ENCODE measurements at places on chromosomes 2 and 18.

DNA sequence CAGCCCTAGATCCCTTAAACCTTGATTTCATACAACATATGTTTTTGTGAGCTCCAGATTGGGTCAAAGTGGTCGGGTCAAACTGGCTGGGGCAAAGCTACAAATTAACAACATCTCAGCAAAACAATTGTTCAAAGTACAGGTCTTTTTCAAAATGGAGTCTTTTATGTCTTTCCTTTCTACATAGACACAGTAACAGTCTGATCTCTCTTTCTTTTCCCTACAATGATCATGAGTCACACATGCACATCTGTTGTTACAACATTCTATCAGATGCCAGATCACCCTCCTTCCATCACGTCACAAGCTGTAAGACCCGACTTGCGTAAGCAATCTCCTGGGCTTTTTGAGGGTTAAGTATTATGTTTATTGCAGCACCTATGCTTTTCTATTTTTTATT lies 55.1 kb downstream of the RHOB start:
- no peak for DNase-seq

DNA sequence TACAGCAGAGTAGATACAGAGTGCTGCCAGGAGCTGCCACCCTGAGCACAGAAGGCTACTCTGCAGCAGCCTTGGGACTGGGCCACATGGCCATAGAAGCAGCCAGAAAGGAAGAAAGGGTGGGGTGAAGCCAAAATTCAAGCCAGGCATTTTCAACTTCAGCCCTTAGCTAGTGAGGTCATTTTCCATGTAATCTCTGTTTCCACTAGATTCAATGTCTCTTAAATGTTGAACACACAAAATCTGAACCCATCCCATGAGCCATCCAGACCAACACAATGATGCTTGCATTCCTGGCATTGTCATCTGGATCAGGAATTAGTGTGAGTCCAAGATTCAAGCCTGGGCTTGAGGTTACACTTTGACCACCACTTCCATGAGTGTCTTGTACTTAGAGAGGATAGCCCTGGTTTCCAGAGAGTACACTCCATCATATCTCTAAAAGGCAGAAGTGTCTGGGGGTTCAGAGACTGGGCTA lies 243.6 kb downstream of the OSR1 start:
- no peak for DNase-seq

GRCh38 chr2:232365621-232366321 lies 12.8 kb upstream of the ALPP start:
- no peak for DNase-seq

- DNase-seq = no peak
Observed at GRCh38 chr2:214747992-214748391, 61.5 kb downstream of the BARD1 start.

- DNase-seq = no peak
Observed at GRCh38 chr18:12485479-12486105, 77.9 kb downstream of the PRELID3A start.

DNA sequence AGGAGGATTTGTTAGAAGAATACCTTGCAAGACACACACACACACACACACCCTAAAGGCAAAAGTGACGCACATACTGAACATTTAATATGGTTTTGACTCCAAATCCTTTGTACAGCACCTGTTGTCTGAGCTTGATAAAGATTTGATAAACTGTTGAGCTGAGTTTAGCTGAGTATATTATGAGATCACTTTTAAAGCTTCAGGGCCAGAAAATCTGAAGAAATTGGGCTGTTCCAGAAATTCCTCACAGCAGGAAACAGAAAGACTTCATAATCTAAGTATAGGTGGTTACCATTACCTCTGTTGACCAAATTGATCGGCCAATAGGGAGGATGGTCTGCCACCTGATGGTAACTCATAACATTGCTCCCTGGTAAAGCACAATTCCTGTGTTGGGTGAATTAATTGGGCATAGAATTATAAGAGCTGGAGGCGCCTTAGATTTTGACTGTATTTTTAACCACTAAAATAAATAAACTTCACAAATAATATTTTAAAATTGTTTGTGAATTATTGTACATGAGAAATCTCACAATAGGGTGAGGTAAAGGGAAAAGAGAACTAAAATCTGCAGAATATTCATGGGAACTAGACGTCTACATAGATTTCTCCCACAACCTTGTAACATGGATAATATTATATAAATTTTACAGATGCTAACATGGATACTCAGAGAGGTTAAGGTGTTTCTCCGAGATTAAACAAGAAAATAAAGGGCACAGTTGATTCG lies 21.8 kb upstream of the RPIA start:
- DNase-seq = no peak

DNA sequence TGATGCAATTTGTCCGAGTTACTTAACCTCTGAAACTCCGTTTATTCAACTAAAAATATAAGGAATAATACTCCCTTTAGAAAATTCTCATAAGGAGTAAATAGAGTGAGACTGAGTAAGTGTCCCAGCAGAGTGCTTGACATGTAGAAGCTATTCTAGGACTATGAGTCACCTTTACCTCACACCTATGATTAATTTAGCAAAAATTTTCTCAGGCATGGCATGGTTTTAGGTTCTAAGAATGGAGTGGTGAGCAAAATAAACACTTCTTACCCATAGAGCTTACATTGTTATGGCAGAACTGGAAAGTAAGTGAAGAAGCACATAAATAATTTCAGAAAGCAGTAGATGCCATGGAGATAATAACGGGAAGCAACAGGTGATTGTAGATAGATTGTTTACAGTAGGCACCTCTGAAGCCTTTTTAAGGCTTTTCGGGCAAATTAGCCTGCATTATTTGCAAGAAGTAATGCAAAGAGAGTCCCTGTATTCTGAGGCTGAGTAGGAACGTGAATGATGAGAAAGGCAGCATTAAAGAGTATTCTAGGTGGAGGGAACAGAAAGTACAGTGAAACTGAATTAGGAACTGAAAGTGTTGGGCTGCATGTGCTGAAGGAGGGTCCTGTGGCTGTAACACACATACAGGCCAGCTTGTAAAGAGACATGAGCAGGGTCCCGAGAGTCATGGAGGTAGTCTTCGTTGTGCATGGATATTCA lies 209.2 kb downstream of the ZNF407 start:
- DNase-seq = no peak

DNA sequence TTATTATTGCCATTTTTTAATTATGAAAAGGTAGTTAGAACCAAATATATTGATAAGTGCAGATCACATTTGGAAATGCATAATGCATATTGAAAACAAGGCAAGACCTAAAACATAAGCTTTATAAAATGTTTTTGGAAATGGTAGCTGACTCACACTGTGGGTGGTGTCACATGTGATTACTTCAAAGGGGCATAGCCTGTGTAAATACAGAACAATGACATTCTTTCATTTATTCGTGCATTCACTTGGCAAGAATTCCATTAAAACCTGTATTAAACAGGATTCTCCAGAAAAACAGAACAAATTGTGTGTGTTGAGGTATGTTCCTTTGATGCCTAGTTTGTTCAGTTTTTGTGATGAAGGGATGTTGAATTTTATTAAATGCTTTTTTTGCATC lies 427.3 kb upstream of the ST6GAL2 start:
- no peak for DNase-seq

DNA sequence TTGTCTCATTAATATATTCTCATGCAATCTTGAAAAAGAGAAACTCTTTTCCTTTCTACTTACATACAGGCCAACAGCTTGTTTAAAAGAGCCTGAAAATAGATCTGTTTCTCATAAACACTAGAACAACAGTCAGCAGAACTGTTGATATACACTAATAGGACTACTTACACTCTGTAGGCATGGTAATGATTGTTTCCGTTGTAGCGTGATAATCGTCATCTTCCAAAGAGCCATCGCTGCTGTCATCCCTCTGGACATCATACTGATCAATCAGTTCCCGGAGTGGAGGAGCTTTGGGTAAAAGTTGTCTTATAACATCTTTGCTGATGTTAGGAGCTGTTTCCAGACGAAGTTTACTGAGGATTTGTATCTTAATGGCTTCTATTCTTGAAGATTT lies 476 bp downstream of the MSTN start:
- no peak for DNase-seq

- no peak for DNase-seq
Observed at GRCh38 chr18:59065684-59066083, 74.0 kb upstream of the SEC11C start.

DNA sequence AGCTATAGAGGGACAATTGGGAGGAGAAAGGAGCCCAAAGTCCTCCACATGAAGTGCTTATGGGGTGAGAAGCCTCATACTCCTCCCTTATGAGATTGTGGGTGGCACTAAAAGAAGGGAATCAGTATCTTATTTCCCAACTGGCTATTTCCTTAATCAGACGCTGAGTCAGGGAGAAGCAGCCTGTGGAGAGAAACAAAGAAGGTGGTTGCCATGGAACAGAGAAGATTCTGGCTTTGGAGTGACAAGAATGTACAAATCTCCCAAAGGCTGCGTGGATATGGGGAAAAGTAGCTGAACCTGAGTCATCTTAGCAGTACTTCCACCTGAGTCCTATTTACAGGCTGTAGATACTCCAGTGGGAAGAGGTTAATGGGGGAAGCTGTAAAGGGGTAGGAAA lies 115.8 kb upstream of the CWC22 start:
- no peak for DNase-seq

DNA sequence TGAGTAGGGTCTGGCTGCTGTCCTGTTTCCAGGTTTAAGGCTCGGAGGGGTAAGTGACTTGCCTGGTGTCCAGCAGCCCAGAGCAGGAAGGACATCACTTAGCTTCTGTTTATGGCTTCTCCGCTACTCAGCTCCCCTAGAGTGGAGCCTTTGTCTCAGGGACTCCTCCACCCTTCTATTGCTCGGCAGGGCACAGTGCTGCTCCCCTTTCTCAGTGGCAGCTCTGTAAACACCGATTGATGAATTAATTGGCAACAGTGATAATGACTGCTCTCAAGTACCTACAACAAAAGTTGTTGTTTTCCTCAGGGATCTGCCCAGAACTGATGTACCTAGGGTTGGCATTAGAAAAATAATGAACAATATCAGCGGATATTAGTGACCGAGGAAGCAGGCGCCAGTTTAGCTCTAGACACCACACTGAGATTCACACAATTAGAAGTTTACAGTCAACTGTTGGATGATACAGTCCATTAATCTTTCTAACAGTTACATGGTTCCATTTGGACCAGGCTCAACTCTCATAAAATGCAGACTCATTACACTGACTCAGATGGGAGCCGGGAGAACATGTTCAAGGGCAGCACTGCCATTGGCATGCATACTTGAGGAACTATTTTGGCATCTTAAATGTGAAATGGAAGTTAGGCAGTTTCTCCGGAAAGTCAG lies 265.7 kb downstream of the MTX2 start:
- no peak for DNase-seq

DNA sequence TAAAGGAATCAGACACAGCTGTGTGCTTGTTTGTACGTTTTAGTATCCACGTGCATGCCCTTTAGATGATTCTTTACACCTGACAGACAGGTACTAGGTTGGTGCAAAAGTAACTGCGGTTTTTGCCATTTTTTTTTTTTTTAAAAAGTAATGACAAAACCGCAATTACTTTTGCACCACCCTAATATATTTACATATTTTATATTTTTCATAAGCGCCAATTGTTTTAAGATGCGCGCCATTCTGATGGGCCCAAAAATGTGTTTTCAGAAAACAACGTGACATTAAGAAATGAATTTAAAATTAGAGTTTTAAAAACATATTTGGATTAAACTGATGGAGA lies 972 bp upstream of the COBLL1 start:
- DNase-seq = no peak

- DNase-seq = no peak
Observed at GRCh38 chr2:81437456-81438000, 1133.0 kb upstream of the LRRTM1 start.

GRCh38 chr2:25582077-25582830 lies 91.1 kb downstream of the DTNB start:
- no peak for DNase-seq

GRCh38 chr18:69259282-69259681 lies 141.4 kb upstream of the DOK6 start:
- DNase-seq = no peak

GRCh38 chr2:131076707-131077106 lies 16.6 kb downstream of the FAM168B start:
- DNase-seq = no peak

GRCh38 chr18:38933322-38933721 lies 1367.7 kb upstream of the CELF4 start:
- no peak for DNase-seq

DNA sequence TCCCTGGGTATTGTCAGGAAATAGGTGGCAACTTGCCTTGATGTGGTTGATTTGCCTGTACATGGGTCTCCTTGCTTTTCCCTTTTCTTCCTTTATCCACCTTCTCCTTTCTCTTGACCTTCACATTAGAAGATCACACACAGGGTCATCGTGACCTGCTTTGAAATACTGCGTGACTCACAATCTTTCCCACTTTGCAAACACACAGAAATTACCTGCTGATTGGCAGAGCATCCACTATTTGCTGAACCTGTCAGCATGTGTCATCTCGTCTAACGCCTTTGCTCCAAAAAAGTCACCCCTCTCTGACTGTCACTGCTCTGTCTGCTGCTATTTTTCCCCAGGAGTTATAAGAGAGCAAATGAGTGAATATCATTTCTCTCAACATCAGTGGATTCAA lies 60.8 kb downstream of the MYO3B start:
- no peak for DNase-seq

GRCh38 chr2:45180033-45180746 lies 170.9 kb upstream of the SIX2 start:
- no peak for DNase-seq

- DNase-seq = no peak
Observed at GRCh38 chr2:144379851-144380311, 140.0 kb downstream of the ZEB2 start.

DNA sequence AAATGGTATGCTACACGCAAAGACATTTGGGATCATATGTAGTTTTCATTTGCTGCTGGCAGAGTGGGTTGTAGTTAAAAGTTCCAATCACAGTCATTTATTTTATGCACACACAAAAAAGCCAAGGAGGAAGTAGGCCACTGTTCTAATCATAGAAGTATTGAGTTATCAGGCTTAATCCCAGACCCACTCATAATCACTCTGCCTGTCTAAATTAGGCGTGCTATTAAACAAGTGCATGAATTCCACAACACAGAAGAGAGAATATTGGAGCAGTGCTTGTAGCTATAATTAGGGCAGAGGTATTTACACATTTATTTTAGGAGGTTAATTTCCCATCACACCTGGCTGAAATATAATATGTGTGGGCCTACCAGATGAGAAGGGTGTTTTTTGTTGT lies 65.7 kb upstream of the FIGN start:
- DNase-seq = no peak

- DNase-seq = no peak
Observed at GRCh38 chr2:179669196-179669595, 192.2 kb downstream of the ZNF385B start.

GRCh38 chr2:139160836-139161235 lies 380.6 kb upstream of the NXPH2 start:
- DNase-seq = no peak

DNA sequence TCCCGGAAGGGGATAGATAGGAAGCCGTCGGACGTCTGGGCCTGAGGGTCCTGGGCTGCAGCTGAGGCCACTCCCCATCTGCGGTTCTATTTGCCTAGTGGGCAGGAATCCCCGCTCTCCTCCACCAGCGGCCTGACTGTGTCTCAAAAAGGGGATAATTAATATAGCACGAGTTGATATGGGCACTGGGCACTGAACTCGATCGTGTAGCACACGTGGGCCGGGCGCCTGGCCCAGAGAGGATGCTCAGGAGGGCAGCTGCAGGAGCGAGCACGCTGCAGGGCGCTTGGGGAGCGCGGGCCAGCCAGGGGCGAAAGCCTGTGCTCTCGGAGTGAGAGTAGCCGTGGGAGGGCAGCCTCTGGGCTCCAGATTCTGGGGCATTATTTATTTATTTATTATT lies 8.8 kb upstream of the GBX2 start:
- no peak for DNase-seq

- DNase-seq = no peak
Observed at GRCh38 chr2:194927489-194927888, 729.5 kb upstream of the SLC39A10 start.

- no peak for DNase-seq
Observed at GRCh38 chr2:35447215-35447614, 908.4 kb upstream of the CRIM1 start.

All from activated CD4-positive, alpha-beta T cell treated with anti-CD3 and anti-CD28 coated beads, Interleukin-2, amount 50 U/mL, for 4 hours (primary cell).